ENCODE measurements at places on chromosomes 3 and 15.

- DNase-seq: no peak
Observed at GRCh38 chr3:197682713-197683112, 54.0 kb downstream of the RUBCN start.

- no peak for DNase-seq
Observed at GRCh38 chr15:59791755-59792154, 102.6 kb upstream of the BNIP2 start.

DNA sequence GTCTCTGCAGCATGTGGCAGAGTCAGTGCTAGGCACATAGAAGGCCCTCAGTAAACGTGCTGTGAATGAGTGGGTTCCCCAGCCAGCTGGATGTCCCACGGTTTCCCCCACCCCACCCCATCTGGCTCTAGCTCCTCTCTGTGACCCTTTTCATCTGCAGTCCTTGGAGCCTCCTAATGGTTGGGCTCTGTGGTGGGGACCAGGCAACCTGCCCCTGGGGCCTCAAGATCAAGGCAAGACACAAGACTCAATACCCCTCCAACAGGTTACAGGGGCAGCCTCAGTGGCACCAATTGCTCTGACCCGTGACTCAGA is 17.1 kb upstream of the CYP11A1 start:
- DNase-seq: no peak

DNA sequence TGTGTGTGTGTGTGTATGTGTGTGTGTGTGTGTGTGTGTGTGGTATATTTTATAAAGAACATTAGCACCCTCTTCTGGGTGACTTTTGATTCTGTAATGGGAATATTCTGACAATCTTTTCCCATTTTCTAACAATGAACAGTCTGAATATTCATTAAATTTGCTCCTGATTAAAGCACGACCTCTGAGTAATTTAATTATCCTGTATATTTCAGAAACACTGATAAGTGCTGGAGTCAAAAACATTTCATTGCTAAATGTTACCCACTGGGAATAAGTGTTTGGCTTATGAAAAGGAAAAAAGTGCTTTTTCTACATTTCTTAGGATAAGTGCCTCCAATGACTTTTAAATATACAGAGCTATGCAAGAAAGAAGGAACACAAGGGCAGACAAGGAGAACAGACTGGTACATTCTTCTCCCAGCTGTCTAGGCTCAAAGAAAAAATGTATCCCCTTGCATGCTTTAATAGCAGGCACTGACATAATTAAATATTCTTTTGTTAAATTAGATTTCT is 32.3 kb upstream of the SYNPR start:
- no peak for DNase-seq

DNA sequence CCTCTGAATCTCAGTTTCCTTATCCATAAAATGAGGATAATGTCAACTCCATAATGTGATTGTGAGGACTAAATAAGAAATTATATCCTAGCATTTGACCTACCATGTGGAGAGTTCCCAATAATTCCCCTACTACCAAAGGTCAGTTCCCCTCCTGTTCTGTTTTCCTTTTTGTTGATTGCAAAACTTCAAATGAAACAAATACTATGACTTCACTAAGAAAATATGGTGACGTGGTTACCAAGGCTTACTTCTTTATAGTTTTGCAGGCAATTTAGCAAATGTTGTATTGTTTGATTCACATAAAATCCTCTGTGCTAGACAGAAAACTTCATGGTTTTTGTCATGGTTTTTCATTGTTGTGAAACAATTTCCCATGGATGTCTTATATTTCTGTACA is 153.8 kb upstream of the RORA start:
- no peak for DNase-seq

- no peak for DNase-seq
Observed at GRCh38 chr15:61080221-61081026, 148.7 kb downstream of the RORA start.

DNA sequence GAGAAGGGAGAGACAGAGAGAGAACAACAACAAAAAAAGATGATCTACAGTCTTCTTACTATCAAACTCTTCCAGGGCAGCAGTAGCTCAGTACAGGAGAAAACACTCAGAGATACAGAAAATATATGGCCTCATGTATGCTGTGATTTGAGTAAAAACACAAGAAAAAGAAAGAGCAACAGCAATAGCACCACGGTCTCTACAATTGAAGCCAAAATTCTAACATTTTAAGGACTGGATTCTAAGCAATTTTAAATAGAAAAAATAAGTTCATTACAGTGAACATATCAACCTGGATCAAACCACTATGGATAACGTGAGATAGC is 43.5 kb upstream of the ALCAM start:
- DNase-seq: no peak

GRCh38 chr15:41942886-41943285 is 29.5 kb downstream of the EHD4 start:
- DNase-seq: no peak

GRCh38 chr15:39797407-39797806 is 14.8 kb upstream of the FSIP1 start:
- DNase-seq: no peak

DNA sequence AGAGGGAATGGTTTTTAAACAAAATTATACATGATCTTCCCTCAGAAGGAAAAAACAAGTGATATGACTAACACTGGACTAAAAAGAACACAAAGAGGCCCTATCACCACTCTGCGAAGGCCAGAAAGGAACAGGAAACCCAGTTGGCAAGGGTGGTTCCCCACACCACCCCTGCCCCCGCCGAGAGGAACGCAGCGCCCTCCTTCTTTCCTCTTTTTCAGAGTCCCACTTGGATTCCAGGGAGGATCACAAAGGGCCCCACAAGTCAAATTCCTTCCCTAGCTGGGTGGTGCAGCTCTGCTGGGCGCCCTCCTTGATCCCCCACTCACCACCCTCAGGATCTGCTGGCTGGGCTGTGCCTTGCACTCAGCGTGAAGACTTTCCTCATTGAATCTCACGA is 29.8 kb downstream of the PLA1A start:
- no peak for DNase-seq

GRCh38 chr3:30693470-30694120 is 87.2 kb downstream of the TGFBR2 start:
- no peak for DNase-seq

GRCh38 chr15:78347586-78348543 is 7.7 kb downstream of the CRABP1 start:
- DNase-seq: no peak

- no peak for DNase-seq
Observed at GRCh38 chr15:29711531-29711930, 110.7 kb downstream of the TJP1 start.
